ENCODE measurements at places on chromosomes 12 and 14.

GRCh38 chr12:124144531-124145194 is 150.2 kb upstream of the RFLNA start:
- DNase-seq = no peak

DNA sequence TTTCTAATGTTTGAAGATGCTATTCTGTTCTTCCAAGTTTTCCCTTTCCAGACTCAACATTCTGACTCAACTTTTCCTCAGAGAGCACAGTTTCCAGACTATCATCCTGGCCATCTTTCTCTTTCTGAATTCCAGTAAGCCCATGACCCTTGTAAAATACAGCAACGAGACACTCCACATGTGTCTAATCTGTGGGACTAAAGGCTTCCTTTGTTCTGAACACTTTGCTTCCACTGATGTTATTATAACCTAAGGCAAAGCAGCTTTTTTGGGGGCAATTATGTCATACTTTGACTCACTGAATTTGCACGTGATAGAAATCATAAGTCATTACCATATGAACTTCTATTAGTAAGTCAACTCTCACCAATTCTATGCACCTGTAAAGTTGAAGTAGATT is 6.3 kb upstream of the ART4 start:
- DNase-seq = no peak

- no peak for DNase-seq
Observed at GRCh38 chr14:24960816-24961215, 89.1 kb downstream of the STXBP6 start.

- DNase-seq = no peak
Observed at GRCh38 chr12:13957576-13957975, 23.8 kb downstream of the GRIN2B start.

DNA sequence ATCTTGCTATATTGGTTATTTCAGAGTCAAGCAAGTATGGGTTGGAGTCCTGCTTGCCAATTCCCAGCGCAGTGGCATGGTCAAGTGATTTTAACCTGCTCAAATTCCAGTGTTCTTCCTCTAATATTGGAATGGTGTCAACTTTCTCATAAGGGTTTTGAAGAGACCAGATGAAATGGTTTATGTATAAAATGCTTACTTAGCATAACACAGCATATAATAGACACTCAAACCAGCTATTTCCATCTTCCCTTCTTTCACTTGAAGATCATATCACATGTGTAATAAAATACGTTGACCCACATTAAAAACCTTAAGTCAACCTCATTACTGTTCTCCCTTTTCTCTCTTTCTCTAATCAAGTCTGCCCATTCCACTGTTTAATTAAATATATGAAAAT is 144.0 kb downstream of the NAV3 start:
- DNase-seq = no peak

GRCh38 chr14:77457115-77457521 is 283 bp downstream of the VIPAS39 start:
- DNase-seq = no peak

Measured in stimulated activated naive CD4-positive, alpha-beta T cell (primary cell).